Ovary (tissue), 10 donors: ENCODE measurements at places on chromosomes 5 and 9. TPM values are rescaled to one million over a fixed set of nuclear protein-coding genes. Genes with fewer than 3 reads are reported as not detected.
A peak's percentile ranks its signal among the peaks of the same experiment; 100 is the strongest.

DNA sequence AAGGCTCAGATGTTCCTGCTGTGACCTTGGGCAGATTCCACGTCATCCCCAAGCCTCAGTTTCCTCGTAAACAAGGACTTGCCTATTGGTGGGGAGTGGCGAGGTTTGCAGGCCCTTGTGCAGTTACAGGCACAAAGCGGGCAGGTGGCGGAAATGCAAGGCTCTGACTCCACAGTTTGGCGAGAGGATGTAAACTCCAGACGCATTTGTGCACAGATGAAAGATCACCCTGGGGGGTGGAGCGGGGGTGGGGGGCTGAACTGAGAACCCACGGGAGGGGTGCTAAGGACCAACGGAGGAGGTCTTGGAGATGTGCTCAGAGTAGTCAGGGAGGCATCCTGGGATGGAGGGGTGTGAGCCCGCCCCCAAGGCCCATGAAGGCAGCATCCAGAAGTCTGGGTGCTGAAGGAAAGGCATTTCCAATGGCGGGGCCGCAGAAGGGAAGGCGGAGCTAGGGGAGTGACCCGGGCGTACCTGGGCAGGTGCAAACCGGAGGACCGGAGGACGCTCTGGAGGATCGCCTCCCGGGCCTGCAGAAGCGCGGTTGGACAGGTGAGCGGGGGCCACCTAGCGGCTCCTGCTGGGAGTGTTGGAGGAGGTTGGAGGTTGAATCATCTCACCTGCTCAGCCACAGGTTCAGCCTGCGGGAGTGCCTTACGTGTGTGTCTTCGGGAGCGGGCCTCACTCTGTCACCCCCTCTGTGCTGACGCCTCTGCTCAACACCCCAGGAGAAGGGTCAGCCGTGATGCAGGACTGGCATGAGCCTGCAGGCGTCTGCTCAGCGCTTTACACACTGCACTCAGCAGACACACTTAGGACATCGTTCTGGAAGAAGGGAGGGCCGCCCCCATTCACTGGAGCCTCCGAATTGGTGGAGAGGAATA, 1.9 kb upstream of the FIBCD1 start:
- peak; percentile 73 for DNase-seq
- H3K36me3 ChIP-seq = no peaks in the 10 kb centered on the region
- H3K27me3 ChIP-seq = peaks cover 12% of the 10 kb centered on the region
- no peak overlapping the region for H3K27ac ChIP-seq
- peaks cover 6% of the 10 kb centered on the region for H3K4me1 ChIP-seq
- H3K4me3 ChIP-seq = no peak overlapping the region

DNA sequence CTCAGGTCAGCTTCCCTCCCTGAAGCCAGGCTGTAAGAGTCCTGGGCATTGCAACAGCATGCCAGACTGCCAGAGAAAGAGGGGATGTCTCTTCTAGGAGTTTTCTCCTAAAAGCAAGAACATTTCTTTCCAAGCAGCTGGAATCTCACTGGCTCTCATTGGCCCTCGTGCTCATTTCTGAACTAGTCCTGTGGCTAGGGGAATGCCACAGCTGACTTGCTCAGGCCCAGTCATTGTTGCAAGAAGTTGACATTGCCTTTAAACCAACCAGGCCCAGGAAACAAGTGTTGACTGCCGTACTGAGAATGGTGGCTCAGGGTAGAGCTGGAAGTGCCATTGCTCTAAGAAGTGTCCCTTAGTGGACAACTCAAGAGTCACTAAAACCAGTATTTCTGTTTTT, 15.0 kb upstream of the CEP120 start:
- no peak for DNase-seq
- H3K27me3 ChIP-seq = no peaks in the 10 kb centered on the region
- no peaks in the 10 kb centered on the region for H3K36me3 ChIP-seq

GRCh38 chr9:128026773-128027541, 40.2 kb downstream of the NAIF1 start:
- H3K4me3 ChIP-seq = no peak overlapping the region
- no peaks in the 10 kb centered on the region for H3K27me3 ChIP-seq
- H3K4me1 ChIP-seq = no peaks in the 10 kb centered on the region
- no peak overlapping the region for H3K27ac ChIP-seq

DNA sequence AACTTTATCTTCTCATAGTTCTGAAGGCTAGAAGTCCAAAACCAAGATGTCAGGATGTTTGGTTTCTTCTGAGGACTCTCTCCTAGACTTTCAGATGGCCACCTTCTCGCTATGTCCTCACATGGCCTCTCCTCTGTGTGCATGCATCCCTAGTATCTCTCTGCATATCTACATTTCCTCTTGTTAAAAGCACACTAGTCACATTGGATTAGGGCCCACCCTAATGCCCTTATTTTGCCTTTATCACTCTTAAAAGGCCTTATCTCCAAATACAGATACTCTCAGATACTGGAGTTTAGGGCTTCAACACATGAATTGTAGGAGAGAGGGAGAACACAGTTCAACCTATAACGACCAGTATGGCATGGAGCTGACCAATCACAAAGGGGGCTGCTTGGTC, 151.7 kb downstream of the PRELID2 start:
- H3K27ac ChIP-seq = no peak overlapping the region
- H3K4me3 ChIP-seq = no peak overlapping the region
- H3K36me3 ChIP-seq = no peaks in the 10 kb centered on the region
- H3K27me3 ChIP-seq = no peaks in the 10 kb centered on the region
- peaks cover 3% of the 10 kb centered on the region for H3K4me1 ChIP-seq

Gene BAAT
- polyA plus RNA-seq = not detected
